Right lung (tissue), 10 donors: ENCODE measurements at places on chromosomes 5 and 9. TPM values are rescaled to one million over a fixed set of nuclear protein-coding genes. Genes with fewer than 3 reads are reported as not detected.
A peak's percentile ranks its signal among the peaks of the same experiment; 100 is the strongest.

The LPAR1 gene
- 54.4 TPM for polyA plus RNA-seq

DNA sequence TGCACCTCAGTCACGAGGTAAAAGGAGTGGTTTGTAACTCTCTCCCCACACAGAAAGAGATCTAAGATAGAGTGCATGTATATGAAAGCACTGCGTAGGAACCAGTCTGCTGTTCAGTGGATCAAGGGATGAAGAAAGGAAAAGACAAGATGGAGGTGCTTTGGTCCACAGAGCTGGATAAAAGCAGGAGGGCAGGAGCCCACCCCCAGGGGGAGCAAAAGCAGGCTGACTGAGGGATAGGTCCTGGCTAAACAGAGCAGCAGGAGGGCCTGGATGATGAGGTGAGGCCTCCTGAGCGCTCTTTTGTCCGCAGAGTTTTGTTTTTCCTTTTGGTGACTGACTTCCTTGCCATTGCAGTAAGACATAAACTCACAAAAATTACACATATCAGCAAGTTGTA is 293.5 kb upstream of the C9orf72 start:
- no peak for DNase-seq

The INSYN2B gene
- 4.9 TPM for polyA plus RNA-seq

GRCh38 chr5:160438316-160439204 is 16.9 kb downstream of the PTTG1 start:
- no peak for DNase-seq

DNA sequence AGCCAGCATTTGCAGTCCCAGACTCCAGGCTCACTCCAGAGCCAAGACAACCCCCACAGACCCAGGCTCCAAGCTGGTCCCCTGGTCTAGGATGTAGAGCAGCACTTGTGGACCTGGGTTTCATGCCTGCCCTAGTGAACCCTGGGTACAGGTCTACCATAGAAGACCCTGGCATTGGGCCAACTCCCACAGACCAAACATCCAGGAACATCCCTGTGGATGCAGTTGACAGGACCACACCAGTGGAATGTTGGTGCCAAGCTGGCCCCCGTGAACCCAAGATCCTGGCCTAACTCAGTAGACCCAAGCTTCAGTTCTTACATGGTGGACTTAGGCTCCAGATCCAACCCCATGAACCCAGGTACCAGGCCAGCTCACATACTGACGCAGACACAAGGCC is 250.6 kb downstream of the KDM4C start:
- no peak for DNase-seq

DNA sequence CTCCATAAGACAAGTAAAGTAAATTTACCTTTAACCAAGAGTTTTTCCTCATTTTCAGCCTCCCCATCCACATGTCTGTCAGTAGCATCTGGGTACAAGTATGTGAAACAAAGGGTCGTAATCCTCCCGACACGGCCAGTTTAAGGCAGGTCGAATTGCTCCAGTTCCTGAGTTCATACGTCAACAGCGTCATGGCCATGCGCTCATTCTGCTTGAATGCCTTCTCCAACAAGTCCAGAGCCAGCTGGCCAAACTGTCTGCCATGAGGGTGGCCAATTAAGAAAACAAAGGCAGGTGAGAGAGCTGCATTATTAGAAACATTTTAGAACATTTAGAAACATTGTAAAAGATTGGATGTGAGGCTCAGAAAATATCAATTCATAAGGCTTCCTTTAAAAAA is 87.5 kb downstream of the TRPM6 start:
- no peak for DNase-seq

The MATR3 gene
- polyA plus RNA-seq = 725 TPM

The WNT8A gene
- not detected for polyA plus RNA-seq

DNA sequence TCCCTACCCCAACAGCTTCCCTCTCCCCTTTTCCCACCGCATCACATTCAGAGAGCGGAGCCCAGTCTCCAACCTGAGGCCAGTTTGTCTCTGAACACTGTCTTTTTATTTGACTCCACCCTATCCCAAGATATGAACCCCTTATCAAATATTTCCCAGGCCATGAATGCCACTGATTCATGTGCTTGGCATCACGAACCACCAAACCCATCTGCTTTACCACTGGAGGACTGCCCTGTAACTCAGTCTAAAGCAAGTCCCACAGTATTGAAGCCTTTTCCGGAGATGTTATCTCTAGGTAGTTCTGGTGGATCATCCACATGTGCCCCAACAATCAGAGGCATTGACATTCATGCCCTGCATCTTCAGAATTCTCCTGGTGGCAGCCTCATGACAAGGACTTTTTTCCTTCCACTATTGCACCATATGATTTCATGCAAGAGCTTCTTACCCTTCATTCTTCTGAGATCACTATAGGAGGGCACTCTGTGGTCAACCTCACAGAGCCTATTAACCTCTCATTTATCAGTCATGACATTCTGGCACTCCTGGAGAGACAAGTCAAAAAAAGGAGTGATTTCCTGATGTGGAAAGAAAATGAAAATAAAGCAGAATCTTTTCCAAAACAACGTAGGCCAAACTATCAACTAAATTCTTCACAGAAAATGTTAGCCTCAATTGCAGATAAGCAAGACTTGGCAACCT is 12.3 kb upstream of the SPATA31D4 start:
- DNase-seq = no peak

The CCDC192 gene
- 1.3 TPM for polyA plus RNA-seq

The NEUROG1 gene
- polyA plus RNA-seq = not detected

DNA sequence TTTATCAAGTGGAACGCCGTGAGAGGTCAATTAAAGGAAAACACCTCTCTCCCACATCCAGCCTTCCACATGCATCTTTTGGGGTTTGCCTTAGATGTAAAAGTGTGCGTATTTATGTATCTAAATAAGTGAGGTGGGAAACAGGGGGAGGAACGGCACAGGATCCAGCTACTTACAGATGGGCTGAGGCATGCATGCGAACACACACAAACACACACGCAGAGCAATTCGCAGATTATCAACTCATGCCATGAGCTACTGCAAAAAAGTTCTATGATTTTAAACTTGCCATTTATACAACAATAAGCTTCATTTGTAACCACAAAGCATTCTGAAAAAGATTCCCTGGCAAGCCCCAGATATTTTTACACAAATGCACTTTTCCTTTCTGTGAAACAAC is 242.1 kb downstream of the BNC2 start:
- DNase-seq = no peak

The S100Z gene
- polyA plus RNA-seq = 0.49 TPM

DNA sequence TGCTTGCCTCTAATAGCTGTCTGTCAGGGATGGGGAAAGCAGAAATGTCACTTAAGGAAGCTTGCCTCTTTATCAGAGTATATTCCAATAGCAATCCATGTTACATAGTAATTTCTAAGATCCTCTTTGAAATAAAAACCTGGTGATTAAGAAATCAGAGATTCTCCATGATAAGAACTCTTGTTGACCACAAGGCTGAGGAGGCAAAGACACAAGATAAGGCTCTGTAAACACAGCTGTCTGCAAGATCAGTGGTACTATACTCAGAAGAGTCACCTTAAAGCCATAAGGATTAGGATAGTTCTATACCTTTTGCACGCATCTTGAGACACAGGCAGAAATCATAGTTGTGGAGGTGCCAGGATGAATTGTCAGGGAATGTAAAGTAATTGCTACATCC is 40.3 kb downstream of the HEXB start:
- no peak for DNase-seq

GRCh38 chr5:35149041-35149440 is 81.2 kb downstream of the PRLR start:
- DNase-seq = no peak

DNA sequence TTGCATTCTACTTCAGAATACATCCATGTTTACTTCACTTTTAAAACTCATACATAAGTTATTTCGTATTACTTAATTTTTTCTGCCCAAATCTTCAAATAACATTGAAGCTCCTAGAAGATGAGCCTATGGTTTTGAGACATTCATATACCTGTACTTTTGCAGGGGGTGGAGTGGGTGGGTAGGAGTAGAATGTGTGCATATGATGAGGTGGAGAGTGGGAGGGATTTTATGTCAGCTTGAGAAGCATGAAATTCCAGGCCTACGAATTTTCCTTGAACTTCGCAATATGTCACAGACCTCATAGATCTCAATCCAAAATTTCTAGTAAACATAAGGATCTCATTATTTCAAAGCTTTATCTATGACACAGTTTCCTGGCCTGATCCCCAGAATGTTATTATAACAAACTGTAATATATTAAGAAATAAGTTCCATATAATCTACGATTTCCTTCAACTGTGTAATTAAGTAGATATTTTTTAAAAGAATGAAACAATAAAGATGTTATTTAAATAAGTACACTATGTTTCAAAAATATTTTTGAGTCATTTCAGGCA is 19.7 kb upstream of the MOB3B start:
- DNase-seq = peak; percentile 70

The NRARP gene
- polyA plus RNA-seq = 8.7 TPM

The ZFP62 gene
- 61.6 TPM for polyA plus RNA-seq

DNA sequence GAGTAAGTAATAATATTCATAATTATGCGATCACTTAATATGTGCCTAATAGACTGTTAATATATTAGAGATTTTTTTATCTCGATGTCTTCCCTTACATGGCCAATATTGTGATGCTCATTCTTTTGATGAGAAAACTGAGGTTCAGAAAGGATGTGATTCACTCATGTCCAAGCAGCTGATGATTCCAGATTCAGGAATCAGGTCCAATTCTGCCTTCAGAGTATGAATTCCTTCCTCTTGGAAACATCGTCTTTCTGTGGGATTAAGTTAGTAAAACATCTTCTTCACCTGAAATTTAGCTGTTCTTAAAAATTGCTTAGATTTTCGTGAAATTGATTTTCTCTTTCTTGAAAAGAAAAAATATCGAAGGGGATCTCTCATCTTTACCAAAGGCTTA is 242.5 kb upstream of the RFX3 start:
- no peak for DNase-seq

DNA sequence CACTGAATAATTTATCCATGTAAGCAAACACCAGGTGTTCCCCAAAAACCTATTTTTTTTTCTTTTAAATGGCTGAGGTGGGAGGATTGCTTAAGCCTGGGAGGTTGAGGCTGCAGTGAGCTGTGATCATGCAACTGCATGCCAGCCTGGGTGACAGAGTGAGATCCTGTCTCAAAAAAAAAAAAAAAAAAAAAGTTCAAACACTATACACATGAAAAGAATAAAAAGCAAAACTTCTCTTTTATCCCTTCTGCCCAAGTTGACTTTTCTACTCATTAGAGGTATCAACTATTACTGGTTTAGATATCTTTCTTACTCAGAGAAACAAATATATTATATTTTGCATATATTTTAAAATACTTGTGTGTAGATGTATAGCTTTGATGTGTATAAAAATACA is 17.8 kb downstream of the DCTN4 start:
- no peak for DNase-seq

GRCh38 chr5:82349652-82350051 is 71.5 kb upstream of the RPS23 start:
- no peak for DNase-seq
